Hepatocyte (in vitro differentiated cells): ENCODE measurements at places on chromosomes 7 and 10.

DNA sequence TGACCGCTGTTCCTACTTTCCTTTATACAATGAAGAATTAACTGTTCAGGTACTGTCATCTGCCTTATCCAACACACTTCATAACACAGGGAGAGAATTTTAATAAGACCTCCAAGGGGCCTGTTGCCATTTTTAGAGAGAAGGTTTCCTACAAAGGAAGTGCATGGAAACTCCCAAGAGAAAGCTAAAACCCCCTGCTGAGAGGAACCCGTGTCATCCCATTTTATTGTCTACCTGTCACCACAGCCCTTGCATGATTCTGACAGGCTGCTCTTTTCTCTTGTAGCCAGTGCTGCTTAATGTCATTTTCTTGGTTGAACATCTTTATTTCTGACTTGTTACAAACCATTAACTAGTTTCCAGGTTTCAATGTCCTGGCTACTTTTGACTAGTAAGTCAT lies 98.4 kb downstream of the SNX10 start:
- no peak for DNase-seq

DNA sequence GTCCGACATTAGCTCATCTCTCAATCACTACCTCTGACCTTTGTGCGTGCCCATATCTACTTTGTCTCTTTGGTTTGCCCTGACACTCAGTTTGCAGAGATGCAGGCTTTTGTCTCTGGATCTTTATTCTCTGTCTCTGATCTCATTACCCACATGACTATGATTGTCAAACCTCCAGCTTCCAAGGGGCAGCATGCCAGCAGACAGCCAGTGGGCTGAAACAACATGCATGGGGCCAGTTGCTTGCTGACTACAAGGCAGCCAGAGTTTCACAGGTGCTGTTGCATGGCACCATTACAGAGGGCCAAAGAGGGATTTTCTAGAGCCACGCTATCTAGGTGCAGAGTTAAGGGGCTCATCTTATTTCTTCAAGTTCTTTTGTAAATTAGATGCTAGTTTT lies 146.2 kb downstream of the SPAG6 start:
- DNase-seq, result no peak

DNA sequence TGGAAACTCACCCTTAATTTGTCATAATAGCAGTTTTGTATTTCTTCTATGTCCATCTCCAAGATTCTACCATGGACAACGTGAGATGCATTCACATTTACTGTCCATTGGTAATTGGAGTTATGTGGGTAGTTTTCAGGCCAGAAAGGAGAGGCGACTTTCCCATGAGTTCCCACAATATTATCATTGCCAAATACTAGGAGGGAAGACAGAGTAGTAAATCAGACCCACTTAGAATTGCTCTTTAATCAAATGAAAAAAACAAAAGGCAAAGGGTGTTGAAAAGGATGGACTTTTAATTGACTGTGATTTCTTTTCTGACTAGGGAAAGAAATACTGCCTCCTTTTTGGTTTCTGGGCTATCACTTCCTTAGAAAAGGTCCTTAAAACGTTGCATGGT lies 121.7 kb upstream of the RSU1 start:
- DNase-seq, result no peak

- DNase-seq, result no peak
These were observed 57.0 kb upstream of the DNAJB6 start for GRCh38 chr7:157279741-157280215.

DNA sequence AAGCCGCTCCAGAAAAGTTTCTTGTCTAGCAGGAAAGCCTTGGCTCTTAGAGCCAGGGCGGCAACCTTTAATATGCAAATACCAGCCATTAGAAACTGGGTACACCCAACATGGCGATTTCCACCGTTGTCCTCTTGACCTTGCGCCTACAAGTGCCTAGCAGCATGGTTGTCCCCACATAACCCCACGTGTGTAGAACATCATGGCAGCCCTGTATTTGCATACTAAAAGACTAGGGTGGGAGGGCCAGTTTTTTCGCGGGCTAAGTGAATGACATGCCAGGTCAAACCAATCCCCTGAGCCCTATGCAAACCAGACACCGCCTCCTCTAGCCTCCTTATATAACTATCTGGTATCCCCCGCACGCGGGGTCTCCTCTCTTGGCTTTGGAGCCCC lies 58.4 kb upstream of the FZD8 start:
- DNase-seq, result no peak

GRCh38 chr10:133050371-133050770 lies 37.4 kb upstream of the ADGRA1 start:
- DNase-seq, result no peak

- DNase-seq, result no peak
These were observed at the start of gene PTPN12 for GRCh38 chr7:77537136-77537777. Gene PTPN12, plus strand, starts transcription at chr7:77537295. Its CDS starts 252 bp downstream, at chr7:77537547.

DNA sequence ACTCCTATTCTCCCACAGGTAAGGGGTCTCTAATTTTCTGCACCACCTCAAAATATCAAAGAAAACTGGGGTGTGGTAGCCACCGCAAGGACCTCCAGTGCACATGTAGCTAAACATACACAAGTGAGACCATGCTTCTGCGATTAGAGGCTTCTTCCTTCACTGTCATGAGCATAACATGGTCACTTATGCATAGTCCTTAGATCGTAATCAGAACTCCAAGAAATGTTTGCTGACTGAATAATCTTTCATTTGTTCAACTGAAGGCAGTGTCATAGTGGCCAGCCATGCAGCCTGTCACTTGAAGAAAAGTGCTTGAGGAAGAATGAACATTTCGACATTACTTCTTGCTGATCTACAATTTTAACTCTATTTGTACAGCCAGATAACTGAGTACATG lies 14.6 kb downstream of the TWIST1 start:
- no peak for DNase-seq

DNA sequence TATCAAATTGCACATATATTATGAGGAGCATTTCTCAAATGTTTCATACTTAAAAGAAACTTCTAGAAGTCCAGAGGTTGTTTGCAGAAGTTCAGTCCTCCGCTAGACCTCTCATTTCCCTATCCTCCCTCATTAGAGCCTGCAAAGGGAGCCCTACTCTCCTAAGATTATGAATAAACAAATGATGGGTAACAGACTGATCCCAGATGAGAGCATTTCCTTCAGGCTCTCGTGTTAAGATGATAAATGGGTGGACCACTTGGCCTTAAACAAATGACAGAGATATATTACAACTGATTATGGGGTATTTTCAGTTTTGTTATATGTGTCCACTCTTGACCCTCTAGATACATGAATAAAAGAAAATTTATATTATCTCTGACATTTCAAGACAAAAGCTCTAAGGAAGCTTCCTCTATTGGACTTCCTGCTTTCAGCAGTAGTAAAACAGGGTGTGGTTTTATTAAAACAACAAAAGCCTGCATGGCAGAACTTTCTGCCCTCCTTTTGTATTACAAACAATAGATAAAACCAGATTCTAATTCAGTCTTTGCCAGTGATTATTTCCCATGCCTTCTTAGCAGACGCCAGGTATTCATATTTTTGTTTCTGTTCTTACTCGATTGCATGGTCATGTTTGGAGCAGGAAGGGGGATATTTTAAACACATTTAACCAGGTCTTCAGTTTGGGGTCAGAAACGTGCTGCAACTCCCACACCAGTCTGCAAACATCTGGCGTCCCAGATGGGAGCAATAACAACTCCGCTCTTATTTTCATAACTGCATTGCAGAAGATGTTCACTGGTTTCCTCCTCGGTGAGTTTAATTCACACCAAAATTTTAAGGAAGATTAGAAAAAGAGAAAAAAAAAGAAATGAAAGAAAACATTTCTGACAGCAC lies 52.4 kb upstream of the FAM204A start:
- no peak for DNase-seq

DNA sequence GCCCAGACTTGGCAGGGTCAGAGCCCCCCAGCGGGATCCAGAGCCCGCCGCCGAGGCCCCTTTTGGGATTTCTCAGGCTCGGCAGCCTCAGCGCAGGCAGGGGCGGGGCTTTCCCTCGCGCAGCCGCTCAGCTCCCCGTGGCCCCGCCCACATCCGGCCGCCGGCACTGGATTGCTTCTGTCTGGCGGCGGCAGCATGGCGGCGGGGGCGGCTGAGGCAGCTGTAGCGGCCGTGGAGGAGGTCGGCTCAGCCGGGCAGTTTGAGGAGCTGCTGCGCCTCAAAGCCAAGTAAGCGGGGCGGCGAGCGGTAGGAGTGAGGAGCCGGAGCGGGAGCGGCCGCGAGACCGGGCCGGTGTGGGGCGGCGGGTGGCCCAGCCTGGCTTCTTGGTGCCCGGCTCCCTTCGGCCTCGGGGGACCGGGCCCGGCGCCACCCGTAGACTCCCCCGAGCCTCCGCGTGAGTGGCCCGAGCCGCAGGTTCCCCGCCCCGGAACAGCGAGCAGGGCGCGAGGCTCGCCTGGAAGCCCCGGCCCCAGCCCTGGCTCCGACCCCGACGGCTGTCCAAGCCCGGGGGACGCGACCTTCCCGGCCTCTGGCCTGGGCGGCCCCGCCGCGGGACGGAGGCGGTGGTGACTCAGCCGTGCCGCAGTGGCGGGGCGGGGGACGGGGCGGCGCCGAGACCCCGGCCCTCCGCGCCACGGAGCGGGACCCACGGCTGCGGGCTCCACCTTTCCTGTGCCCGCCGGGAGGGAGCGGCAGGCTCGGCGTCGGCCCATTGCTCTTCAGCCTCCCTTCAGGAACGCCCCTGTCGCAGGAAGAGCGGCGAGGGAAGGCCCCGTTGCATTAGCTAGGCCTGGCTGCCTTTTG lies at the start of gene GLRX3:
Gene GLRX3 (plus strand): TSS at position 166 of the 864 bp plus-strand sequence. CDS start 30 bp downstream, at position 196.
- DNase-seq, result peak; percentile 97

GRCh38 chr10:89344156-89344555 lies 16.4 kb downstream of the IFIT3 start:
- DNase-seq, result no peak

- no peak for DNase-seq
These were observed 27.6 kb downstream of the LYZL1 start for GRCh38 chr10:29316308-29317026.

DNA sequence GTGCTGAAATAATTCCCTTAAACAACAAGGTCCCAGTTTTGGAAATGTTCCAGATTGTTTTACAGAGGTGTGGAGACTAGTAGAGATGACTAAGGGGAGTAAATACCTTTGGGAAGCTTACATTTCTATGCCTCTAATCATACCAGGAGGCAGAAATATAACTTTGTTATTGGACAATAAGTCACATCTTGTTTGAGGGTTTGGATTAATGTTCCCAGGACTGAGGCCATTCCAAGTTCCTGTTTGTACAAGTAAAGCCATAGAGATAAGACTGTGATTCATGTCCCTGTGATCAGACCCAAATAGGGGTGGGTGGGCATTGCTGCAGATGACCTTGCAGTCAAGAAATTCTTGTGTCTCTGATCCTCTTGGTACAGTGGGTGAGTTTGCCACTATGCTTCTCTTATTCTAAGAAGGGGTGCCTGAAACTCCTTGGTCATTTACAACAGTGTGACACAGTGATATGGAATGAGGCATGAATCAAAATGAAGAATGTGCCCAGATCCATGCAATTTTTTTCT lies 508.3 kb downstream of the SORCS3 start:
- peak; percentile 26 for DNase-seq

GRCh38 chr7:381211-382042 lies 91.5 kb downstream of the FOXL3 start:
- no peak for DNase-seq

- no peak for DNase-seq
These were observed 34.9 kb downstream of the ZCCHC24 start for GRCh38 chr10:79410315-79411094.

DNA sequence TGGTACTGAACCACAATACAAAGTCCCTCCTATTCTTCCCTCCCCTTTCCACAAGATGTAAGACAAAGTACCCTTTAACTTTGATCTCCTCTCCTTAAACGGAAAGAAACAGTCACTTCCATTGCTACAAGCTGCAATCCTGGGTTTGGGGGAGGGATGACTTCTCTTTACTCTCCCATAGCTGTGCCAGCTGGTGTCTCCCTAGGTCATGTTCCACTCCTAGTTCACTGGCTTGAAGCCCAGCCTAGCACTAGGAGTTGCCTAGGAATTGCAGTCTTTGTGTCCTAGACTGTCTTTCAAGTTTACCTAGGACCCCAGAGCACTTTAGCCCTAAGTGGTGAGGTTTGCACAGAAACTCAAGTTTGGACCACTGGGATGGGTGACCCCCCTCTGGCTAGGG lies 311.1 kb downstream of the HPSE2 start:
- DNase-seq, result no peak

DNA sequence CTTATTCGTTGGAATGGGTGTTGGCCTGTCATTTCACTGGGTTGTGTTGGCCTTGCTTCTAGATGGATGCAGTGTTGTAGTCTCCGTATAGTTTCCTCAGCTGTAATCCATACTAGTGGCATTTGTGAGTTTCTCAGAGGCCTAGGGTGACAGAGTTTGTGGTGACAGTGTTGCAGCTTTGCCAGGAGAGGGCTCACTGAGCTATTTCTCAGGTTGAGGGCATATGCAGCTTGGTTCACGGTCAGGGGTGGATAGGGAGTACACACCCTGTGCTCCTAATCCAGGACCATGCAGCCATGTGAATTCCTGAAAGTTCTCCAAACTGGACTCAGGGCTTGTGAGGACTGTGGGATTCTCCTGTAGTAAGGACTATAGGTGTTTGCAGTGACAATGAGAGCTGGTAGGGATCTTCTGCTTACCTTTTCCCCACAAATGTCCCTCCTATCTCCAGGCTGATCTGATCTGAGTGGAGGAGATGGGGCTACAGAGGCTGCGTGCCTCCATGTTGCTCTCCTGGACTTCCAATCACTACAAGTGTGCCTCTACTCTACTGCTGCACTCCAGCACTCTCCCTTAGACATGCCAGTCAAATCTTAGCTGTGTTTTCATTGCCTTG lies 229.0 kb downstream of the STK31 start:
- peak; percentile 73 for DNase-seq

- no peak for DNase-seq
These were observed 1.1 kb downstream of the CYP26A1 start for GRCh38 chr10:93074597-93075368.

DNA sequence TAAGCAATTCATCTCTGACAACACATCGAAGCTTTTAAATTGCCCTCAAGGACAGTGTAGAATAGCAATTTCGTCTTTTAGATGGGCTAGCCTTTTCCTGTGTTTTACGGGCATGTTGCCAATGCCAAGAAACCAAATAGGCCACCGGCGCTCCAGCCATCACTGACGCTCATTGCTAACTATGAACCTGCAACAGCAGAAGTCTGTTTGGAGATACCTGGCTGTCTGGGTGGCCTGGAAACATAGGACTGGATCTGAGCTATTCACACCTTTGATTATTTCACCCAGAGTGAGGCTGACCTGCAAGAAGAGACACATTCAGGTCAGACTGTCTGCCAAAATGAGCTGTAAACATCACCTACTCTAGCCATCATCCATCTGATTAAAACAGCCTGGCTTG lies 12.0 kb downstream of the KPNA7 start:
- no peak for DNase-seq

DNA sequence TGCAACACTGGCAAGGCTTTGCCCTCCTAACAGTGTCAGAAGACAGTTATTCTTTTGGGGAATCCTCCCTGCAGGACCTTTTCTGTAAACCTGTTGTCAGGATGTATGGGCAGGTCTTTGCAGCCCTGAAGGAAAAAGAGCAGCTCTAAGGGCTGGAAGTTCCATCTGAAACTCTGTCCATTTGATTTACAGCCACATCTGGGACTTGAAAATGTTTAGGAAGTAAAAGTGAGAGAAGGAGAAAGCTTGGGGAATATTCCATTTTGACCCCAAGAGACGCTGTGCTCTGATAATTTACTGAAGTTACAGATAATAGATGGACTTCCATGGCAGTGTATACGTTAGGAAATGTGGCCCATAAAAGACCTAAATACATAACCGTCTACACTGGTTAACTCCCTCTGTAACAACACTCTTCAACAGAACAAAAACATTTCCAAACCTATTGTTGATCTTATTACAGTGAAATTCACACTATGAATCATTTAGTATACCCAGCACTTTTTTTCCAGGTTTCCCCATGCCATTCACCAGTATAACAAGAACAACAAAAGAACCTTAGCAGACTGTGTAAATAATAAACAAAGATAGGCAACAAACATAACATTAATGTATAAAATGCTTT lies 89.1 kb downstream of the KIAA1549 start:
- DNase-seq, result no peak
